ENCODE measurements at places on chromosomes 1 and 21.
A peak's percentile ranks its signal among the peaks of the same experiment; 100 is the strongest.

GRCh38 chr1:39632682-39633417, 6.6 kb downstream of the HEYL start:
- DNase-seq = no peak

DNA sequence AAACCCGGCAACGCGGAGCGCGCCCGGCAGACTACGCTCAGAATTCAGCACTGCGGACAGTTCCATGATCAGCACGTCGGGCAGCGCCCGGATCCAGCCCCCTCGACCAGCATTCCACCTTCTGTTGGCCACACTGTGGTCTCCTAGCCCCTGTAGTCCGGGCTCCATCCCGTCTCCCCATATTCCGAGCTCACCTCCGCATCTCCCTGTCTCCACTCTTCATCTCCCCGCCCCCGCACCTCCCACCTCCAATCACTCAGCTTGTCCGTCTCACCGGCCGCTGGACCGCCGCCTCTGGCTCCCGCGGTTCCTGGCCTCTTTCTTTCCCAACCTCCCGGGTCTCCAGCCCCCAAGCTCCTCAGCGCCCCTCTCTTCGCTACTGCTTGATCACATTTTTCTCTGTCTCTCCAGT, 500 bp downstream of the EPHA10 start:
- DNase-seq = no peak

DNA sequence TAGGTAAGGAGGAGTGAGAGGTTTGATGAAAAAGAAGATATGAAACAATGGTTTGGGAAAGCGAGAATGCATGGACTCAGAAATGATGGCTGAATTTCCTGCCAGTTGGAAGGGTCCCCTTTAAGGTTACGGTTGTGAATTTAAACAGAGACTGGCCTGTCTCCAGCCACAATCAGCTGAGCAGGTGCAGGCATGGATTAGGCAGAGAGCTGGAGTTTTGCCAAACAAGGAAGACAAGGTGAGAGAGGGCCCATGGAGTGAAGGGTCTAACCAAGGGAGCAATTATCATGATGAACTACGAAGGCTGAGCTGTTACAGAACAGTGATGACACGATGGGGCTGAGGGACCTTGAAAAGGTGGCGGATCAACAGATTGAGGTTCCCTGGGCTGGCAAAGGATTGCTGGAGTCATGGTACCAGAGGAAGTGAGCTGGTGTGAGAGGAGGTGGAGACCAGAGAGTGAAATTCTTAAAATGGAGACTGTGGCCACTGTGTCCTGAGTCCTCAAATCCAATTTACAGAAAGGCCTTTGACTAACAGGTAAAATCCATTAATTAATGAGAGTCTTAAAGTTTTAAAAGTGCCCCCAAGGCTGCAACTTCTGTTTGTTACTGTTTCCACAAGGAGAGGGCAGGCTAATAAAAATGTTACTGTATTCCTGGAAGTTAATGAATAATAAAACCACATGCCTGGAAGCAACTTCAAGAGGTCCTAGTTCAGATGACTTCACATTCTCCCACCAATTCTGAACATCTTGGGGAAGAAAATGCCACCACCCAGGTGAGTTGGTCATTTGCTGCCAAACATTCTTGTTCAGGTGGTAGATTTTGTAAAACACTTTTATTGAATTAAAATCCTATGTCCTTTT, 41.5 kb downstream of the LHX9 start:
- DNase-seq = no peak

- DNase-seq = no peak
These were observed 7.6 kb upstream of the RASAL2 start for GRCh38 chr1:178086294-178086693.

DNA sequence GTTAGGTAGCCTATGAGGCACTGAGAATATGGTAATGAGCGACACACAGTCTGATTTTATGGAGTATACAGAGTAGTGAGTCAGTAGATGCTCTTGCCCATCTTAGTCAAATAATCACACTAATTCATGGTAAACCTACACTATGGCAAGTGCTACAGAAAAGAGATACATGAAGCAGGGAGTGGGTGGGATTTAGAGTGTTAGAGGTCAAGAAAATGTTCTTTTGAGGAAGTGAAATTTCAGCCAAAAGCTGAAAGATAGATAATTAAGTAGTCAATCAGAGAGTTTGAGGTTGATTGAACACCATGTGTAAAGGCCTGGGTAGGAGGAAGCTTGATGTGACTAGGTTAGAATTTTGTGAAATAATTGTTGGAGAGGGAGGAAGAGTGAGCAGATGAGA, 14.7 kb downstream of the MDM4 start:
- DNase-seq = no peak

- no peak for DNase-seq
These were observed 64.0 kb downstream of the ABCA4 start for GRCh38 chr1:94056996-94057395.

GRCh38 chr1:192983349-192983980, 75.7 kb downstream of the UCHL5 start:
- no peak for DNase-seq

- no peak for DNase-seq
These were observed 375.6 kb downstream of the BRINP2 start for GRCh38 chr1:177546346-177546745.

DNA sequence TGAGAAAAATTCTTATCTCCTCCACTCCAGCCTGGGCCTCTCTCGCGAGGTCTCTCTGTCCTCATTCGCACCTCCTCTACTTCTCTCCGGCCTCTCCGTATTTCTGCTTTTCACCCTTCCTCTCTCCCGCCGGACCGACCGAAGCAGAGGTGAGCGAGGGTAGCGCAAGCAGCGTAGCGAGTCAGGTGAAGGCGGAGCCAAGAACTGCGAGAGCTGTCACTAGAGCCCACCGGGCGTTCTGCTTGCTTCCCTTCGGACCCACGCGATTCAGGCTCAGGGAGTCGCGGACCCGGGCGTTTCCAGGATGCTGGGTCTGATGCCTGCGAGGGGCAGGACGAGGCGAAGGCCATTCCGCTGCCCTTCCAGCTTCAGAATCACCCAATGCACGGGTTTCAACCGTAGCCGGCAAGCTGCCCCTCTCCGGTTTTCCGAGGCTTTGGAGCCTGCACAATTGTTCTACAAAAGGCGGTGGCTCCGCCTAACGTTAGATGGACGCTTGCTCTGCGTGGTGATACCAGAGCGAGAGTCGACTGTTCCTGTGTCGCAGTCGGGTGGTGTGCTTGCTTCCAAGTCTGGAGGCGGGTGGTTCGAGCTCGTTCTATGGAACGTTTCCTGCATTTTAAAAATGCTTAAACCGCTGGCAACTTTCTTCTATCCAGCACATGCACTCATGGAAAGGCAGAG, 310.2 kb downstream of the FAM72C start:
- no peak for DNase-seq

GRCh38 chr21:26405071-26405470, 168.0 kb downstream of the CYYR1 start:
- DNase-seq = no peak

- DNase-seq = no peak
These were observed 1.7 kb downstream of the CDC14A start for GRCh38 chr1:100353988-100354387.

GRCh38 chr1:234897754-234898454, 230.7 kb downstream of the TOMM20 start:
- no peak for DNase-seq

DNA sequence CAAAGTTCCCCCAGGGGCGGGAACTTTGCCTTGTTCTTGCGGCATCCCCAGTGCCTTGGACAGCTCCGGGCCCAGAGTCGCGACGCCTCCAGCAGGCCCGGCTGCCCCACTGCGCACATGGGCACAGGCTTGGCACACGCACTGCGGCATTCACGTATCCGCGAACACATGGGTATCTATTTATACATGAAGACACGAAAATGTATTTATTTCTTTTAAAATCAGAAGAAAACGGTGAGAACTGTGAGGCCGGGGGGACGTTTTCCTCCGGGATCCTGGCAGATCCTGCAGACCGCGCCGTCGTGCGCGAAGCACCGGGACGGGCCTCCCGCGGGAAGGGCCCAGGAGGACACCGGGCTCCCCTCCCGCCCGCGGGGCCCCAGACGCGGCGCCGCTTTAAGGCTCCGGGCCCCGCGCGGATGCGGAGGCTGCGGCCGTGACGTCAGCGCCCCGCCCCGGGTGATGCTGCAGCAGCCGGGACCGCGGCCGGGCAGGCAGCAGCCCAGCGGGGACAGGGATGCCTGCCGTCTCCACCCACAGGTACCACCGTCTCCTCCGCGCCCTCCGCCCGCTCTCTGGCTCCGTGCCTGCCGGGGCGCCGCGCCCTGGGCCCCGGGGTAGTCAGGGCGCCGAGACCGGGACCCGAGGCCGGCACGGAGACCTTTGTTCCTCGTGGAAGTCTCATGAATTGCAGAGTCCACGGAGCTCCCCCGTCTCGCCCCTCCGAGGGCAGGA, at the start of gene SLC45A1:
Gene SLC45A1, plus strand, starts transcription at position 468 of the 735 bp plus-strand sequence. CDS start 6,216 bp downstream, outside the sequence.
- DNase-seq = peak; percentile 79

- DNase-seq = no peak
These were observed 1.4 kb downstream of the PTPRF start for GRCh38 chr1:43531906-43532584.

All from stimulated activated CD4-positive, alpha-beta T cell treated with anti-CD3 and anti-CD28 coated beads, TNF-alpha, amount 100 ng/mL, for 24 hours (primary cell).